Left lung (tissue), 14 donors: ENCODE measurements at places on chromosomes 16 and 17. TPM values are rescaled to one million over a fixed set of nuclear protein-coding genes. Genes with fewer than 3 reads are reported as not detected.

Gene CRHR1
- polyA plus RNA-seq = not detected

- DNase-seq = peak; percentile 49
Measured at GRCh38 chr16:14300705-14301168, 229.6 kb downstream of the MRTFB start.

Gene STX1B
- 0.81 TPM for polyA plus RNA-seq

DNA sequence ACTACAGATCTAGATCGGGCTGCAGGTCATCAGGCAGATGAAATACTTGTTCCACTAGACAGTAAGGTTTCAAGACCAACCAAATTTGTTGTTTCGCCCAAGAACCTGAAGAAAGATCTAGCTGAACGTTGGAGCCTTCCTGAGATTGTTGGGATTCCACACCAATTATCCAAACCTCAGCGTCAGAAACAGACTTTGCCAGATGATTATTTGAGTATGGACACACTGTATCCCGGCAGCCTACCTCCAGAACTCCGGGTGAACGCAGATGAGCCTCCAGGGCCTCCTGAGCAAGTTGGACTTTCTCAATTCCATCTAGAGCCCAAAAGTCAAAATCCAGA is 14.4 kb downstream of the LRRC37B start:
- DNase-seq = no peak

DNA sequence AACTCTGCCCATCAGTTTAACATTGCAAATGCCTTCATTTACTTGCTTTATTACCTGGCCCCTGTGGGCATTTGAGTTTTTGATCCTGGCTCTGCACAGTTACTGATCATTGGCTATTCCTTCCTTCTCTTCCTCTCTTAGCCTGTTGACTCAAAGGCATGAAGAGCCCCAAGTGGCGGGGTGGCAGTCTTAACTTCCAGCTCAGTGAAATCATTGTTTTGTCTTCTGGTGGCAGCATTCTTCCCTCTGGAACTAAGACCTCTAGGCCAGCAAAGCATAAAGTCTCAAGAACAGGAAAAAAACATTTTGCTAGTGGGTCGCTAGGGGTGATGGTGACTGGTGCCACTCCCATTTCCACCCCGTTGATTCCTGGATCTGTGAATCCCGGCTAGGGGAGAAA is 52.3 kb upstream of the MRTFB start:
- DNase-seq = no peak

Gene PVALEF
- 0.49 TPM for polyA plus RNA-seq

DNA sequence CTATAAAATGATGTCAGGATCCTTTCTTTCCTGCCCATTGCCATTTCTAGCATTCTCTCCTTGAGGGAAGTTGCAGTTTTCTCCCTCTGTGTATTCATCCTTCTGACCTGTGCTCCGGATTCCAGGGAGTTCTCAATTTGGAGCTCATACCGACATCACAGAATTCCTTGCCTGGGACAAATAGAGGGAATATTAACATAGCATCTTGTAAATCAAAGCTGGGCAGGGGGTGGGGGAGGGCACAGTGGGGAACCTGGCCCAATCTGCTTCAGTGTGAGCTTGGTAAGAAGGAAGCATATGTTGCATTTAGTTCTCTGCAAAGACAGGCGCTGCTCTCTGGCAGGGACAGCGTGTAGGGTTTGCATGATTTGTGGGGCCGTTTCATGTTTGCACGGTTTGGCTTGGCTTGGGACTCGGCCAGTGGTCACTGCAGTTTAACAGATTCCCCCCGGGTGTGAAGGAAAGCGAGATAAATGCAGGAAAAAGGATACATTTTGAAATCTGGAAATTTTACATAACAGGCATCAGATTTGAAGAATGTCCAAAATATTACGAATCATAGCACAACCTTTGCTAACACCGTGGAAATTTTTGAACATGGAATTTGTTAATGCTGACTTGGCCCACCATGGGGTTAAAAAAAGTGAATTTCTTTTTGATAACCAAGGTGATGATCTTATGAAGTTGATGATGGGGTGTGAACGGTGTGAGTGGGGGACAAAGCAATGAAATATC is 178.0 kb downstream of the WWOX start:
- DNase-seq = no peak

GRCh38 chr17:73539166-73539565 is 105.1 kb downstream of the SDK2 start:
- DNase-seq = no peak
